ENCODE measurements at places on chromosomes 5 and 9.

DNA sequence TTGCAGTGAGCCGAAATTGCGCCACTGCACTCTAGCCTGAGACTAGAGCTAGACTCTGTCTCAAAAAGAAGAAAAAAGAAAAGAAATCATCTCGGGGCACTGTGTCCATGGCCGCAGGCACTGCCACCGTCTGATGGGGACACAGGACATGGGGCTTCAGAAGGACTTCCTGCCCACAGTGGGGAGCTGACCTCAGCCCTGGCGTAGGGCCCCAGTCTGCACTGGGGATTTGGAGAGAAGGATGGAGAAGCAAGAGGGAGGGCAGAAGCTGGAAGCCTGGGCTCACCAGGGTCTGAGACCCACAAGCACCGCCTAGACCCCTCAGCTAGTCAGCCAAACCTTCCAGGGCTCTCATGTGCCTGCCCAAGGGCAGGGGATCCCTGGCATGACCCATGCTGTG, 4.1 kb upstream of the SARDH start:
- no peak for DNase-seq

DNA sequence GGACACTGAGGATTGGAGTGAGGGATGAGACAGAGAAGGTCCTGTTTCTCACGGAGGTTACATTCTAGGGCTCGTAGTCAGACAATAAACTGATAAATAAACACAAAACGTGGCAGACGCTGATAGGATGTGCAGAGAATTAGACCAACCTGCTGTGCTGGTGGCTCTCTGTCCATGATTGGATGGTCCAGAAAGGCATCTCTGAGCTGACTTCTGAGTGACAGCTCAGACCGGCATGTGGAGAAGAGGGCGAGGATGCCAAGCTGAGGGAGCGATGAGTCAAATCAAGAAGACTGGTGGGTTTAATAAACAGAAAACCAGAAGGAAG, 132.3 kb upstream of the TAF11L2 start:
- no peak for DNase-seq

DNA sequence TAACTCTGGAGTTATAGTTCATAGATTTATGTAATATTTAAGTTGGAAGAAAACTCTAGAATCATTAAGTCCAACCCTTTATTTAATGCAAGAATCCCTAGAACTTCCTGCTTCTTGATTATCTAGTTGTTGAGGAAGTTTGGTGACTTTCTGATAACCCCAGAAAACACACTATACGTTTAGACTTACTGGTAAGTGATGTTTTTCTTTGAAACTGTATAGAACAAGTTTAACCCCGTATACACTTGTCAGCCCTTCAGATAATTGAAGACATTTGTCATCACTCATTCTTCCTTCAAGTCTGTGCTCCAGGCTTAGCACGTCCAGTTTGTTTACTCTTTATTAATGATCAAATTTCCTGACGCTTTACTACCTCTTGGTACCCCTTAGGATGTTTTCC, 9.0 kb downstream of the NDUFS4 start:
- DNase-seq: no peak

DNA sequence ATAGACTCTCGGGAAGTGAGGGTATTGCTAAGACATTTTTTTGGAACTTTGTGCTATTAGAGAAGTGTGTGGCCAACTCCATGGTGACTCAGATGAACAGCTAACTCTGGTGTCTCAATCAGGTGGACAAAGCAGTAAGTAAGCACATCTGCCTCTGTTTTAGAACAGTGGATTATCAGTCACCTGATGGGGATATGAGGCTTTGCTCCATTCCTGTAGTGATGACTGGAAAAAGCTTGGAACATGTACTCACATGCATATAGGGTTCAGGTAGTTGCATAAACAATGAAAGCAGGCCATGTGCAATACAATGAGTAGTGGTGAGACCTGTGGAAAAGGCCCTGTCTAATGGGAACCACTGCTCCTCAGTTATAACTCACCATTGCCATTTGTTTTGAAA, 168.2 kb upstream of the FBN2 start:
- DNase-seq: no peak

DNA sequence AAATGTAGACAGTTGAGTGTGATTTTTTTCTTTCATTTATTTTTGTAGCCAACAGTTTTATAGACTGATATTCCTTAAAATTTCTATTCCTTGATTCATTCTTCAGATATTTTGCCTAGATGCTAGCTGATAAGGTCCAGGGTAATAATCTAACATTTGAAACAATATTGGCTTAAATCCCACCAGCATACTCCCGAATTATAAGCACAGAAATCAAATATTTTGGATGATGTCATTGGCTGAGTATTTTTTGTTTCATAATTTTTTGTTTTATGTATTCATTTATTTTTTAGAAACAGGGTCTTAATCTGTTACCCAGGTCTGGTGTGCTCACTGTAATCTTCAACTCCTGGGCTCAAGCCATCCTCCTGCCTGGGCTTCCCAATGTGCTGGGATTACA, 88.4 kb downstream of the ISL1 start:
- no peak for DNase-seq

DNA sequence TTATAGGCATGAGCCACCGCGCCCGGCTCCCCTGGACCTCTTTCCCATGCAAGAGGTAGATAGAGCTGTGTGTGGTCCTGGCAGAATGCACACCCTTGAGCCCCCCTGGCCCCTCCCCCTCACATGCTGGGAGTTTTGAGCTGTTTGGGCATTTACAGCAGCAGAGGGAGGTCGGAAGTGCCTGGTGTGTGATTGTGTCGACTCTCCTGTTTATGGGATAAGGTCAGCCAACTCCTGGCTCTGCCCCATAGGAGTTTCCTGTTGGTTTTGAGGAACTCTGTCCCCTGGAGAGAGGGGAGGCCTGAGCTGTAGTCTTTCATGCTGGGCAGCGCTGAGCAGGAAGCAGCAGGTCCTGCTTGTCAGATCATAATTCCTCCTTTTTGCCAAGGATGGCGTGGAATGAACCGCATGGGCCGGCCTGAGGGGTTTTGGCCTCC, 6.0 kb downstream of the LRRC8A start:
- DNase-seq: no peak

DNA sequence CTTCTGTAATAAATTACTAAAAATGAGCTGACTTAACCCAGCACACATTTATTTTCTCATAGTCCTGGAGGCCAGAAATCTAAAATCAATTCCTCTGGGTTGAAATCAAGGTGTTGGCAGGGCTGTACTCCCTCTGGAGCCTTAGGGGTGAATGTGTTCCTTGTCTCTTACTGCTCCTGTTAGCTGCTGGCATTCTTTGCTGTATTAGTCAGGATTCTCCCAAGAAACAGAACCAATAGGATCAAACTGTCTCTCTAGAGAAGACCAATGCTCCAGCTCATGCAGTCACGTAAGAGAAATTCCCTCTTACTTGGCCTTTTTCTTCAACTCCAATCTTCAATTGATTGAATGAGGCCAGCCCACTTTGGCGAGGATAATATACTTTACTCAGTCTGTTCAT, 15.3 kb upstream of the CD180 start:
- no peak for DNase-seq
